ENCODE measurements at places on chromosomes 4 and X. TPM values are rescaled to one million over a fixed set of nuclear protein-coding genes. Genes with fewer than 3 reads are reported as not detected.
A peak's percentile ranks its signal among the peaks of the same experiment; 100 is the strongest.

TRIM60 gene
- not detected for total RNA-seq

IL2RG gene
- total RNA-seq, result 0.26 TPM

DMP1 gene
- total RNA-seq, result not detected

DNA sequence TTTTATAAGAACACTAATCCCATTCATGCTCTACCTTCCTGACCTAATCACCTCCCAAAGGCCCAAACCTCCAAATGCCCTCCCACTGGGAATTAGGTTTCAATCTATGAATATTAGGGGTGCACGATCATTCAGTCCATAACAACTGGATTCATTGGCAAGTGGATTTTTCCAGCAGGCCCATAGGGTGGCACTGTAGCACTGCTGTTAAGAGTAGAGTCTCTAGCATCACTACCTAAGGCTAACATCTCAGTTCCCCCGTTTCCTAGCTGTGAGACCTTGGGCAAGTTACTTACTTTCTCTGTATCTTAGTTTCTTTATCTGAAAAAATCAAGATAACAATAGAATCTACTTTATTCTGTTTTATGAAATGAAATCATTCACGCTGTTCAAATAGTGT, 315.8 kb downstream of the STIM2 start:
- peak; percentile 42 for DNase-seq

LDB2 gene
- not detected for total RNA-seq

DNA sequence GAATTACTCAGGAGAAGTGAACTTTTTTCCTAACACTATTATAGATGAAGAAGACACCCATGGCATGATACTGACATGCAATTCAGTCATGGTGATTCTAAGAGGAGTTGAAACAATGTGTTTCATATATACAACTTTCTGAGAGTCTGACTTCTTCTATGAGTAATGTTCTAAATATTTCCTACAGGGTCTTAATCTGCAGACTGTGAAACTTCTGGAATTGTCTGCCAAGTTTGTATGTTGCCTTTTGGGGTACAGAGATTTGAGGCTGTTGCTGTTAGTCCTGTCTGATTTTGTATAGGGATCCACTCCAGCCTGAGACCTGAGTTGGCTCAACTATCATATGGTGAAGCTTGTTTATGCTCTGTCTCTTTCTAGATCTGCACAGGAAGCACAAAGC, 160.6 kb upstream of the GATB start:
- DNase-seq, result no peak

- DNase-seq, result no peak
Observed at GRCh38 chr4:54840992-54841768, 183.4 kb downstream of the KIT start.

GRCh38 chrX:153488231-153488914, 6.4 kb upstream of the BGN start:
- no peak for DNase-seq

FAM9A gene
- total RNA-seq, result not detected

GRCh38 chr4:186889876-186890643, 166.4 kb upstream of the FAT1 start:
- DNase-seq, result no peak

CCNG2 gene
- total RNA-seq, result 18.7 TPM

NPFFR2 gene
- total RNA-seq, result 0.26 TPM

RHOXF2B gene
- total RNA-seq, result not detected

DNA sequence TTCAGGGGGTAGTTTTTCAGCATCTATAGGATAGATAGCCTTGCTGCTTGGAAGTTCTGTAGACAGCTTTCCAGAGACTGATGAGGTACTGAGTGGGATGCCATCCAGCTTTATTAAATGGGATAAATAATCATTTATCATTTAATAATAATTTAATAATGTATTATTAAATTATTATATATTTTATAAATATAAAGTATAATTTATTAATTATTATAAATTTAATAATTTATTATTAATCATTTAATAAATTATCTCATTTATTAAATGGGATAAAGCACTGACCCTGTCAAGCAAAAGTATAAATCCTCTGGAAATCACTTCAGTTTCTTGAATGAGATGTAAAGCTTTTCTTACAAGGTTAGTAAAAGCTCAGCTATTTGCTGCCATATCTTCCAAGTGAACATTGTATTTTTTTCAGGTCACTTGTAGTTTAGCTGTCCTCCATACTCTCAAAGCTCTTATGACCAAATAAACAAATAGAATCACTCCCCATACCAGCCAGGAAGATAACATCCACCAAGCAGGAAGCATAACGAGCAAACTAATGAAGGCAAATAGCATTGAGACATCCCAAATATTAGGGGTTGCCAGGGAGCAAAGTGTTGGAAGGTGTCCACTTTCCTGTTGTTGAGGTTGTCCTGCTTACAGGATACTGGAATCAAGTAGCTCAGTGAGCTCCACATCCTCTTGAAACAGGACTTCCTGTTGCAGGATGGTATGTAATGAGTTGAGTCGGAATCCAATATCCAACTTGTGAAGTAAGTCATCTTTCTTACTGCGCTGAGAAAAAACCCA, 88.9 kb downstream of the ZNF674 start:
- no peak for DNase-seq

DNA sequence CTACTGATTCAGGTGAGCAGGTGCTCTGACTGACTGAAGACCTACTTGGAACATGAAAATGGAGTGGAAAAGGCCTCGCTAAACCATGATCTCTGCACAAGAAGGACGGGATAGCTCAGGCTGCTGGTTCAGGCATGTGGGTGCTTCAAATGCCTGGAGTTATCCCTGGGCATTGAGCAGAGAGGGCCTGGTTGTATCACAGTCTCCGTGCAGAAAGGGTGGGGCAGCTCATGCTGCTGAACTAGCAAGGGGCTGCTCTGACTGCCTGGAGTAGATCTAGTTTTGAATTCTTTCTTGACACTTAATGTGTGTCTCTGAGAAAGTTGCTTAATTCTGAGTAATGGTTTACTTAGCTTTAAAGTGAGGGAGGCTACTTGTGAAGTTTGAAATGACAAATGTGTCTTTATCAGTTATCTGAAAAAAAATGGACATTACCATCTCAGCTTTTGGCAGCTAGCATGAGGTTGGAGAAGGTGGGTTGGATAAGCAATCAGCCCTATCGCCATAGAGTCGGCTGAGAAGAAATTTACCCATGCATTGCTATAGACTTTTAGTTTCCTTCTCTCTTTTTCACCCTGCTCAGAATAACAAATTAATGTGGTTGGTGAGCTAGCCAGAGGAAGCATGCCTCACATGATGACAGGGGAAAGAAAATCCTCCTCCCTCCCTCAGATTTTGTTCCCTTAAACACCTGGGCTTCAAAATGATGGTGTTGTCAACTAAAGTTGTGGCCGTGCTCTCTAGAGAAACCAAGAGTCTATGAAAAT, 832.4 kb downstream of the STIM2 start:
- DNase-seq, result no peak

MRFAP1L1 gene
- total RNA-seq, result 57.9 TPM

DNA sequence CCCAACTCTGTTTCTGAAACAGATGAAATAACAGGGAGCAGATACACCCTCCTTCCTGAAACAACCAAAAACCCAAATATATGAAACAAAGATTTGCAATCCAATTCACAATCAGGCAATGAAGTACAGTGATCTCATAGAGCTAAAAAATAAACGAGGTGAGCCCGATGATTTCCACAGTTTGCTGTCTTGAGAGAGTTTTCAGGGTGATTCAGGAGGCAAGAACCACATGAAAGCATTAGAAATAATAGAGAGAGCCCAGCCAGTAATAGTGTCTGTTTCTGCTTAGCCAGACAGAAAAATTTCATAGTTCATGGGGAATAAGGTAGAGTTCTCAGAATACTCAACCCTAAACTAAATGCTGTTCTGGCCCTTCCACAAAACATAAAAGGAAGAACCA, 296.2 kb downstream of the PDHA2 start:
- no peak for DNase-seq

NUP62CL gene
- 3.9 TPM for total RNA-seq

DNA sequence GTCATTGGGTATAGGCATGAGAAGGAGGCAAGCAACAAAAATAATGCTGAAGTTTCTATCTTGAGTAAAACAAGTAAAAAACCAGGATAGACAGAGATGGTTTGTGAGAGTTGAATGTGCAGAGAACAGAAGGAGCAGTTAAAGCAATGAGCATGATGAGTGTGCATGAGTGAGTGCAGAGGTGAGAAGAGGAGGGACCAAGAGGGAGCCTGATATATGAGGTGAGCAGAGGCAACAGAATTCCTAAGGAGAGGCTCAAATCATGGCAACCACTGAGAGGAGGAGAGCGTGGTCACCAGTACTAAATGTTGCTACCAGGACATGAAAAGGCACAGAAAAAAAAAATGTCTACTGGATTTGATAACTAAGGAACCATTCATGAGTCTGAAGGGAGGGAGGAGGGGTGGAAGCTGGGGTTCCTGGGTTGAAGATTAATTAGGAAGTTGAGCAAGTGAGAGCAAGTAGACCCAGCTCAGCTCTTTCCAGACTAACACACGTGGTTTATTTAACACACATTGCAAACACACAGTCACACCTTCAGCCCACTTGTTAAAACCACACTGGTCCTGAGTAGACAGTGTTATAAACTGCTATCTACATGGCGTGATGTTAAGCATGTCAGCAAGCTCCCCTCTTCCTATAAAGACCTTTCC, 69.0 kb upstream of the IQCM start:
- DNase-seq, result peak; percentile 41

PCDH19 gene
- under 0.01 TPM for total RNA-seq

DNA sequence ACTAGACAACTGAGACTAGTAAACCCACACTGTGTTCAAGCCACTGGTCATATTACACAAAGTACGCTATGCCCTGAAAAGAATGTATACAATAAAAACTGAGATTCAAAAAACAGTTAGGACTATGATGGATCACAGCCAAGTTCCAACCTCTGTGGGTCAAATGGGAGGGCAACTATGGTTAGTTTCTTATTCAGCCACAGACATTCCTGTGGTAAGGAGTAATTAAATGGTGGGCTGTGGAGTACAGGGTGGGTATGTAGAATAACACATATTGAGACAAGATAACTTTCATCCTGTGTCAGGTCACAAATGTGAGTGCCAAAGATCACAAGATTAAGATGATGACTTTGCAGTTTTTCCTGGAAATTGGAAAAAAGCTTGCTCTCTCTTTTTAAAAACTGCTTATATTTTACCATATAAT, 167.2 kb downstream of the NPNT start:
- peak; percentile 19 for DNase-seq

ARSJ gene
- total RNA-seq, result 29.0 TPM

- DNase-seq, result peak; percentile 97
Observed at GRCh38 chr4:174669270-174669669, 147.0 kb upstream of the HPGD start.

- DNase-seq, result peak; percentile 68
Observed at GRCh38 chr4:159171287-159171686, 68.4 kb downstream of the RAPGEF2 start.

DNA sequence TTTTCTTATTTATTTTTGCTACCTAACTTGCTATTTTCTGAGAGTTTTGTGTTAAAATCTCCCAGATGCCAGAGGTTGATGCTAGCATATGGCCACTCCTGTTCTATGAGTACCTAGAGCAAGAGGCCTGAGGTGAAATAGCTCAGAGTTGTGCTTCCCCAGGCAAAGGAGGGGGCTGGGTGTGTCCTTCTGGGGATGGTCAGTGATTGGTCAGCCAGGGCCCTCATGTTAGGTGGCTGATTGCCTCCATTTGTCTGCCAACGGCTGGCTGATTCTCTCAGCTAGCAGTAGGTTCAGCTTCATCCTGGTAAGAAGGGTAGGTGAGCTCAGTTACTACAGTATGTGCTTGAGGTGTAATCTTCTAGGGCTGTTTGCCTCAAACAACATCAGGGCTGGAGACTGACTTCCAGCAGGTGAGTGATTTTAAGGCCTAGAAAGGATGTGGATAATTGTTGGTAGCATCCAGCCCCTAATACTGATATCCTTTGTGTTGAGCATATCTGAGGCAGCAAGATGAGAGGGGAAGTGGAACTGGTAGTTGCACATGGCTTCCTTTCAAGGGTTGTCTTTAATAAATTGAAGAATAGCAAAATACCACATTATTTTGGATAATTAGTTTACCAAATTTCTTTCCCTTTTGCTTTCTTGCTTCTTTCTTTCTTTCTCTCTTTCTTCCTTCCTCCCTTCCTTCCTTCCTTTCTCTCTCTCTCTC, 62.5 kb upstream of the RHOH start:
- DNase-seq, result no peak

GRCh38 chrX:108036298-108036973, 8.4 kb upstream of the VSIG1 start:
- DNase-seq, result peak; percentile 96

- peak; percentile 1 for DNase-seq
Observed at GRCh38 chr4:35725131-35725530, 519.2 kb downstream of the ARAP2 start.

- DNase-seq, result peak; percentile 55
Observed at GRCh38 chr4:114271031-114271430, 291.6 kb upstream of the ARSJ start.

GRCh38 chr4:102564399-102565059, 63.4 kb downstream of the NFKB1 start:
- DNase-seq, result peak; percentile 86

DNA sequence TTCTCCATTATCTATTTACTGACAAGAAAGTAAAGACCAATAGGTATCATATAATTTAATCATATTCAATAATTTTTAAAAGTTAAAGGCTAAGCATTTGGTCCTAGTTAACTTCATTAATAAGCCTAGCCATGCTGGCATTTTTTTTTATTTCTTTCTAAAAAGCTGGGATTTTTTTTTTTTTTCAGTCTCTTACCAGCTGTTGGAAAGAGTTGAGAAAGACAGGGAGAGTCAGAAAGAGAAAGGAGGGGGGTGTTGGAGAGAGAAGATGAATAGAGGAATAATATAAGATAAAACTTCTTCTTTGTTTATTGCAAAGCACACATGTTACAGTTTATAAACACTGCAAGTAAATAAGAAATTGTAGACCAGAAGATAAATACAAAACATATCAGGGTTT, 5.9 kb upstream of the NR3C2 start:
- DNase-seq, result no peak

GRCh38 chrX:2484256-2484655, 16.5 kb downstream of the DHRSX start:
- DNase-seq, result no peak

DNA sequence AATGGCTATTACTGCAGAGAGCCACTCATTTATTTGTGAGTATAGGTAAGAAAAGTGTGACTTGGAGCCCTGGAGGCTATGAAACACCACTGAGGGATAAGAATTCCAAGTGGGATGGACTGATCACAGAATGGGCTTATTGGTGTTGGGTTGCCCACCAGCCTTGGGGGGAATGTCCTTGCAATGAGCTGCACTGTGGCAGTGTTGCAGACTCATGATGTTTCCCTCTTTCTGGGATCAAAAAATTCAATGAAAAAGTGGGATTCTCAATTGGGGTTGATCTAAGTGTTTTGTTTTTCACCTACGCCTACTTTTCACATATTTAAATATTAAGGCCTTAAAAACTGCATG, 1024.5 kb upstream of the PCDH10 start:
- no peak for DNase-seq

- DNase-seq, result peak; percentile 99
Observed at GRCh38 chr4:53914313-53915016, 149.9 kb downstream of the CHIC2 start.
